ENCODE measurements at places on chromosomes 4 and X.

- no peak for DNase-seq
Measured at GRCh38 chr4:89248879-89249281, 58.7 kb downstream of the GPRIN3 start.

DNA sequence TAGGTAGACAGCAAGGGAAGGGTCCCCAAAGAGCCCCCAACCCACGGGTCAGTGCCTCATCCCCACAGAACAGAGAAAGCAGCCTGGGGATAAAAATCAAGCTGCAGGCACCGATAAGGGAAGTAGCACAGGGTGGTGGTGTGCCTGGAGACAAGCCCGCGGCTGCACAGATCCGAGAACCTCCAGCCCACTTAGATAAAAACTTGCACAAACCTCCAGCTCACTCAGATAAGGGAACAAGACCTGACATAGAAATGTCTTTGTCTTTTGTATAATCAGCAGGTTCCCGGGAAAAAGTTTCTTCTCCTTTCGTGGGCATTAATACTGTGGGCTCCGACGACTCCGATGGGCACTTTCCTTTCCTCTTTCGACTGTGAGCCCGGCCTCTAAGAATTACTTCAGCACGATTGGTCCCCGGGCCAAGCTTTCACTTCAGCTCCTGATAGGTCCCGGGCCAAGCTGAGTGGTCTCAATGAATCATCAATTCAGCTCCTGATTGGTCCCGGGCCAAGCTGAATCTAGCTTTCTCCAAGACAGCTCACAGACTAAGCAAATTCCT lies 32.4 kb downstream of the PRDX4 start:
- no peak for DNase-seq

GRCh38 chrX:153573984-153574383 lies 25.0 kb downstream of the CCNQ start:
- peak; percentile 23 for DNase-seq

GRCh38 chr4:38671592-38671940 lies 7.6 kb downstream of the KLF3 start:
- no peak for DNase-seq

GRCh38 chrX:128717635-128718578 lies 665.7 kb upstream of the ACTRT1 start:
- no peak for DNase-seq
